ENCODE measurements at places on chromosomes 4 and X. TPM values are rescaled to one million over a fixed set of nuclear protein-coding genes. Genes with fewer than 3 reads are reported as not detected.

DCLK2 gene
- 11.8 TPM for total RNA-seq

MAGEB1 gene
- total RNA-seq, result not detected

LIMCH1 gene
- 28.2 TPM for total RNA-seq

DIAPH2 gene
- 23.7 TPM for total RNA-seq

GPRIN3 gene
- total RNA-seq, result 0.22 TPM

CT45A6 gene
- total RNA-seq, result not detected

Measured in articular chondrocyte of knee joint (primary cell).